ENCODE measurements at places on chromosomes 6 and 20. TPM values are rescaled to one million over a fixed set of nuclear protein-coding genes. Genes with fewer than 3 reads are reported as not detected.

TGM3 gene
- not detected for total RNA-seq

MACROD2 gene
- total RNA-seq = 4.7 TPM

GNAS-AS1 gene
- 0.23 TPM for total RNA-seq

SIRPD gene
- total RNA-seq = not detected

BPIFB2 gene
- not detected for total RNA-seq

PANK2 gene
- 17.3 TPM for total RNA-seq
